ENCODE measurements at places on chromosomes 16 and 17.

DNA sequence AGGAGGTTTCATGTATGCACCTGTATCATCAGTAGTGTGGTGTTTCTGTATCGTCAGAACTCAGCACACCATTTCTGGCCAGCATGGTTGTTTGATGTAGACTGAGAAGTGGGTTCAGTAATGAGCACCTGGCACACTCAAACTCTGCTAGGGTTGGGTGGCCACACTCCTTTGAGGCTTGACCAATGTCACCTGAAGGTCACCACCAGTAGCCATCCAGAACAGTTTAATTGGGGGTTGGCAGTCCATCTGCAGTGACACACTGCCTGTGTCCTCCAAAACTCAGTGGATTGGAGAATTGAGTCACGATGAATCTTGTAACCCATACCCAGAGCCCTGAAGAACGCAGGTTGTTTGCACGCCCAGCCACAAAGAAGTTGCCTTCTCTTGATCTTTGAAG is 86.8 kb upstream of the HSBP1 start:
- no peak for DNase-seq

- peak; percentile 57 for DNase-seq
These were observed 26.8 kb downstream of the MPP2 start for GRCh38 chr17:43880420-43880991.

DNA sequence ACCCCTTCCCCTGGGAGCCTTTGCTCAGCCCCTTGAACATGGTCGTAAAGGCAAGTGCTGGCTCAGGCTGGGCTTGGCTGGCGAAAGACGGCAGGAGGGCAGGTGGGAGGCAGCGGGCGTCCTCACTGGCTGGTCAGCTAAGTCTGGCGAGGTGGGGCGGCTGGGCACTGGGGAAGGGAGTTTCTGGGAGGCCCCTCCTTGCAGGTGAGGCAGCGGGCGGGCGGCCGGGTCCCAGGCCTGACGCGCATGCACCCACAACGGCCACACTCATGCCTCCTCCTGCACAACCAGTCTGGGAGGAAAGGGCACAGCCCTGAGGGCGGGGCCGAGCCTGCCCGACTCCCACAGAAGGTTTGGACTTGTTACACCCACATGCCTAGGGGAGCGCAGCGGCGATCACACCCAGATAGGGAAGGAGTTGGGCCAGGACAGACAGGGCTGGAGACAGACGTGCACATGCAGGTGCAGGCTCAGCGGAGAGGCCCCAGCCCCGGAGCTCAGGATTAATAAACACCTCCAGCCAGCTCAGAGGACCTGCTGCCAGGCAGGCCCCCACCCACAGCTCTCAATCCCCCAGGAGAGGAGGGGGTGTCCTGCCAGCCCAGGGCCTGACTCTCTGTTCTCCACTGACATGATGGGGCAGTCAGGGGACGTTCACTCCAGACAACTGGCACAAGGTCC is at the start of gene EVPL:
EVPL (minus strand) TSS at position 148 of the 681 bp plus-strand sequence; CDS start at position 40, 108 bp downstream.
- no peak for DNase-seq

GRCh38 chr17:47895347-47895855 is 635 bp upstream of the SP2 start:
- no peak for DNase-seq

- no peak for DNase-seq
These were observed 25.0 kb upstream of the METTL9 start for GRCh38 chr16:21574372-21574771.

DNA sequence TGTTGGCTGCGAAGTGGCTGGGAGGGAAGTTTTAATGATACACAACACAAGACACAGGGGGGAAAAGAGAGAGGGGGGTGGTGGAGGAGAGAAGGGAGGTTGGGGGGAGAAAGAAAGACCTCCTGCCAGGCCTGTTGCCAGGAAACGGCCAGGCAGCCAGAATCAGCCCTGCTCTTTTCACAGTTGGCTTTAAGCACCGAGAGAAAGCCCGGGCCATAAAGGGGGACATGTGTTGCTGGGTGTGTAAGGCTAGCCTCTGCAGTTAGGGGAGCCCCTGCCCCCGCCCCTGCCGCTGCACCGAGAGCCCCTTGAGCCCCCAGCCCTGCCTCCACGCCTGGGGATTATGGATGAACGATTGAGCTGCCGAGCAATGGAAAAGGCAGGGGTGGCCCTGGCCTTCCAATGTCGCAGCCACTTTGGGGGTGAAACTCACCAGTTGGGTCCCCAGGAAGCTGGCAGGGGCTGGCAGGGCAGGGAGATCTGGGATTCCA is 13.9 kb upstream of the WNT3 start:
- DNase-seq: no peak

GRCh38 chr16:77190190-77190477 is 856 bp upstream of the MON1B start:
- no peak for DNase-seq

- DNase-seq: peak; percentile 62
These were observed 12.5 kb downstream of the SREBF1 start for GRCh38 chr17:17824119-17824782.

GRCh38 chr17:50816771-50817751 is 18.3 kb upstream of the WFIKKN2 start:
- DNase-seq: peak; percentile 69

- no peak for DNase-seq
These were observed 10.9 kb downstream of the ACLY start for GRCh38 chr17:41907633-41908539.

DNA sequence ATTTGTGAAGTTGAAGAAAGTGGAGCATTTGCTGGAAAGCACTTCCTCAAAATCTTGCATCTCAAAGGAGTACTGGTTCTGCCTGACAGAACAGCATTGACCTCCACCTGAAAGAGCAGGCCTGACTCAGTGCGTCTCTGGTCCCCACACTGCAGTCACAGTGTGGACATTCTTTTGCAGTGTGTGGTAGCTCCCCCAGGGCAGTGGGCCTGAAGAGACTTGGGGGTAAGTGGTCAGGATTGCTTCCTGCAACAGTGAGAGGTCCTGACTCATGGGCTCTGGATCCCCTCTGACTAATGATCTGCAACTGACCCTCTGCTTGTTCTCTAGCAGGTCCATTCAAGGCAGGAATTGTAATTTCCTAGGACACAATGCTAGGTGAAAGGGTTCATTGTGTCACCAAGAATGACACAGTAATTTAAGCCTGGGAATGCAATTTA is 204.9 kb upstream of the KCNJ16 start:
- DNase-seq: no peak

GRCh38 chr17:71187145-71187878 is 933.5 kb upstream of the SOX9 start:
- no peak for DNase-seq

- no peak for DNase-seq
These were observed 91.9 kb downstream of the CRISPLD2 start for GRCh38 chr16:84911486-84912216.
